ENCODE measurements at places on chromosomes 5 and 9. TPM values are rescaled to one million over a fixed set of nuclear protein-coding genes. Genes with fewer than 3 reads are reported as not detected.
A peak's percentile ranks its signal among the peaks of the same experiment; 100 is the strongest.

GRCh38 chr5:155926766-155927165, 400.2 kb upstream of the SGCD start:
- H3K36me3 ChIP-seq = no peaks in the 10 kb centered on the region
- no peak overlapping the region for H3K27ac ChIP-seq

- H3K27ac ChIP-seq = no peak overlapping the region
- DNase-seq = no peak
- peaks cover 4% of the 10 kb centered on the region for H3K27me3 ChIP-seq
These were observed 137.8 kb downstream of the GADD45G start for GRCh38 chr9:89742660-89743059.

- H3K27me3 ChIP-seq = no peaks in the 10 kb centered on the region
- no peak overlapping the region for H3K4me3 ChIP-seq
- no peak for DNase-seq
- no peak overlapping the region for H3K27ac ChIP-seq
These were observed 89.9 kb upstream of the ADAMTS2 start for GRCh38 chr5:179435181-179435580.

MZB1 gene
- 0.59 TPM for total RNA-seq

DNA sequence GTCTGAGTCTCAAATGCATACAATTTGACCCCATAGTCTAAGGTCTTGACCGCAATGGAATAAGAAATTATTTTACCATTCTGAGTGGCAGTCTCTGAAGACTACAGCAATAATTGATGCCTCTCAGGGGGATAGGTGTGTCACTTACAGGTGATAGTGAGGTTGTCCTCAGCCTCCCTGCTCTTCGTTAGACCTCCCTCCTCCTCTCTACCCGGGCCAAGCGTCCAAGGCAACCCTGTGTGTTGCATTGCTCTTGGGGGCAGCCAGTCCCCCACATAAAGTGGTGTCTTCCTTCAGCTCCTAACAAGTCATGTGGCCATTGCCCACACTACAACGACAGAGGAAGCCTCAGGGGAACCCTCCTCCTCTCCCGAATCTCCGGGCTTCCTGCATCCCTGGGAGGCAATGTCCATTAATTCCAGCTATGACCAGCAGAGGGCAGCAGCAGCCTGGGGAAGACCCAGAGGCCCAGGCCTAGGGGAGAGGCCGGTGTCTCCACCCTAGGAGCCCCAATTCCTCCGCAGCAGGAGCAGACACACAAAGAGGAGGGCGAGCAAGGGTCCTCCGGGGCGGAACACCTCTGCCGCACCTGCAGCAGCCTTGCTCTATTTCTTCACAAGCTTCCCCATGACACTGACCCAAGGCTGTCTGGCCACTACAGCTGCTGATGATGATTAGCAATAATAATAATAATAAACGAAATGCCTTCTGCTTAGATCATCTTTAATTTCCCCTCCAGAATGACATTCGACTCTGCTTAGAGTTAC, 134.8 kb downstream of the KCNIP1 start:
- peaks cover 13% of the 10 kb centered on the region for H3K36me3 ChIP-seq
- peaks cover 30% of the 10 kb centered on the region for H3K4me1 ChIP-seq
- H3K27ac ChIP-seq = no peak overlapping the region

GRCh38 chr9:68919661-68920060, 94.3 kb downstream of the PRKACG start:
- H3K27ac ChIP-seq = no peak overlapping the region
- H3K4me3 ChIP-seq = no peak overlapping the region
- H3K27me3 ChIP-seq = no peaks in the 10 kb centered on the region
- H3K36me3 ChIP-seq = no peaks in the 10 kb centered on the region
- DNase-seq = no peak
- no peaks in the 10 kb centered on the region for H3K4me1 ChIP-seq

DNA sequence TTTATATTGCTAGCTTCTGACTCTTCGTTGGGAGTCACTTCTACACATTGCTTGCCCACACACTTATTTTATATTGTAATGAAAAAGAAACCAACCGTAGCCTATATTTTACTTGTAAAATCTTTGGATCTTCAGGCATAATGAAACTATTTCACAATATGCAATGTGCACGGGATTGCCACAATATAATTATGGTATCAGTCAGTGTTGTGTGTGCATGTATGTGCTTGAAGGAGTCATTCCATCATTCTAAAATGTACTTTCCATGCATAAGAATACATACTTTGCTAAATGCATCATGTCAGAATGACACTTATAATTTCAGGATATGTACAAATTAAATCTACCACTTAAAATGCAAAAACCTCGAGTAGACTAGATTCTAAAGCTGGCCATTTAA, 64.0 kb upstream of the TLE4 start:
- no peak overlapping the region for H3K4me3 ChIP-seq
- no peaks in the 10 kb centered on the region for H3K4me1 ChIP-seq
- no peak for DNase-seq

ENTR1 gene
- 33.7 TPM for total RNA-seq

ISL1 gene
- 1.0 TPM for total RNA-seq

DNA sequence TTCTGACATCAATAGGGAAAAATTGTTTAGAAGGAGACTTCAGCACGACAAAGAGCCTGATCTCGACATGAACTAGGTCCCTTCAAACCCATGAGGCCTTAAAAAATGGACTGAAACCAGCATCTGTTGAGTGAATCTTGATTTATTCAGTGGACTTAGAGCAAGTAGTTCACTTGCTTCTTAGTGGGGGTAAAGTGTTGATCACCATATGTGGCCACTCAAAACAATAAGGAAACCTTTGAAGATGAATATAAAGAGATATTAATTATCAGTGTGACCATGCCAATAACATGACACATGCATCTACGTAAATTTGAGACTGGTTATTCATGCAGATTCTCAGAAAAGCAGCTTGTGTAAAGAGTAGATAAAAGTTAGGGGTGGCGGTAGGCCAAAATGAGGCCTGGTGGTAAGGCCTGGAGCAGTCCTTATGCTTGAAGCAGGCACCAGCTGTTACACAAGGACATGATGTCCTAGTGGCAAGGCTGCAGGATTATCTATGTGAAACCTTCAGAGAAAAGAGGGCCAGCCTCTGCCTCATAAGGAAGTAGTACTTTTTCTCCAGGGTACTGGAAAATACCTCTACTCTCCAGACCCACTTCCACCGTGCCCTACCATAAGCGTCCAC, 61.3 kb downstream of the S1PR3 start:
- no peak for DNase-seq
- H3K4me1 ChIP-seq = no peaks in the 10 kb centered on the region
- no peak overlapping the region for H3K27ac ChIP-seq
- peaks cover 11% of the 10 kb centered on the region for H3K36me3 ChIP-seq
- no peaks in the 10 kb centered on the region for H3K27me3 ChIP-seq

DNA sequence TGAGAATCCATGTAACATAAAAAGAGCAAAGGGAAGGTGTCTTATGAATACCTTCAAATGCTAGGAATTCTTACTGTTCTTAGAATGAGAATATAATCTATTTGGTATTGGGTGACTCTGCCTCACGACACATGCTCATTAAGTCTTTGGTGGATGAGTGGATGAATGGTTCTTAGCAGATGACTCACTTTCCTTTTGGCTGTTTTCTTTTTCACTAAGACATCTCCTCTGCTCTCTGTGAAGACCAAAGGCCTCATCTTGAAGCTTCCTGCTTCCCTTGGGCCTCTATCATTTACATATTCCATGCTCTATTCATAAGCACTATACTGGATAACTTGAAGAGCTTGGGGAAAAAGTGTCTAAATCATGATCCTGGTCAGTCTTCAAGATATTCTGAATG, 468.1 kb downstream of the SPATA31D1 start:
- no peaks in the 10 kb centered on the region for H3K4me1 ChIP-seq
- no peak for DNase-seq
- H3K4me3 ChIP-seq = no peak overlapping the region
- no peak overlapping the region for H3K27ac ChIP-seq
- H3K36me3 ChIP-seq = no peaks in the 10 kb centered on the region
- H3K27me3 ChIP-seq = no peaks in the 10 kb centered on the region

GRCh38 chr5:51185850-51186329, 197.4 kb upstream of the ISL1 start:
- no peak overlapping the region for H3K27ac ChIP-seq
- no peaks in the 10 kb centered on the region for H3K27me3 ChIP-seq
- no peak overlapping the region for H3K4me3 ChIP-seq
- H3K4me1 ChIP-seq = no peaks in the 10 kb centered on the region

GRCh38 chr5:140346348-140347221, at the start of gene HBEGF:
TSS of gene HBEGF (minus strand) at chr5:140346603. CDS start at chr5:140346328, 275 bp downstream.
- peaks cover 5% of the 10 kb centered on the region for H3K27me3 ChIP-seq
- H3K4me1 ChIP-seq = peaks cover 27% of the 10 kb centered on the region
- peak within 1 kb of the TSS; percentile 67 for H3K27ac ChIP-seq

DNA sequence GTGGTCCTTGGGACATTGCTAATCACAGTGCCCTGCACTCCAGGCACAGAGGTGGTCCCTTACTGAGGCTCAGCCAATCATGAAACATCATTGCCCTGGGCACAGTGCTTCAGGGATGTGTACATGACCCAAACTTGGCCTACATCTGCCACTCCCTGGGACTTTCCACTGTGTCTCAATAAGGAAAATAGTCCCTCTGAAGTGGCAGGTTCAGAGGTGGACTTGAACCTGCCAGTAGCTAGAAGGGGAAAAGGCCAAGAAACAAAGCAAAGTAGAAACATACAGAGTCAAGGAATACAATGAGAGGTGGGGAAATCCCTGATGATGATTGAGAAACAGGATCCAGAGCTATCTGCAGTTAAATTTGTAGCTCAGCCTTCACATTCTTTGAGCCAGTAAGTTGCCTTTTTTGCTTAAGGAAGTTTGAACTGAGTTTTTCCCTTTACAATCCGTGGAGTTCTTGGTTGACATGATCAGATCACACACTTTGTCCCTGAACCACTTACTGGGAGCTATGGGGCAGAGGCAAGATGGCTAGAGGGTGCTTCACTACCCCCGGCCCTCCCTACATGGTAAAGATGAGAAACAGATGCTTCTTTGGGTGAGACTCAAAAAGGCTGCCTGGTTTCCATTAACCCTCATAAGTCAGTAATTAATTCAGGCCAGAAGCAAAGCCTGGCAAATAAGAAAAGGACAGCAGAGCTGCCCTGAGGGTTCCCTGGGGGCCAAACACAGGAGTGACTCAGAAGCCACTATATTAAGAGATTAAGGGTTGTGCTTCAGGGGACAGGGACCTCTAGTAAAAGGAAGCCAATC, 57.6 kb downstream of the SH3TC2 start:
- no peaks in the 10 kb centered on the region for H3K36me3 ChIP-seq
- H3K4me3 ChIP-seq = no peak overlapping the region
- no peak overlapping the region for H3K27ac ChIP-seq

- DNase-seq = no peak
- H3K36me3 ChIP-seq = no peaks in the 10 kb centered on the region
- H3K27ac ChIP-seq = no peak overlapping the region
- H3K27me3 ChIP-seq = no peaks in the 10 kb centered on the region
- no peak overlapping the region for H3K4me3 ChIP-seq
- peaks cover 3% of the 10 kb centered on the region for H3K4me1 ChIP-seq
These were observed 106.2 kb downstream of the MAST4 start for GRCh38 chr5:66702426-66702825.

GRCh38 chr5:134051305-134051704, 46.5 kb upstream of the VDAC1 start:
- peaks cover 14% of the 10 kb centered on the region for H3K4me1 ChIP-seq
- H3K27ac ChIP-seq = no peak overlapping the region
- H3K36me3 ChIP-seq = no peaks in the 10 kb centered on the region
- DNase-seq = no peak

SLC36A2 gene
- total RNA-seq = 0.30 TPM

GRCh38 chr9:90141723-90142122, 500.9 kb downstream of the DIRAS2 start:
- H3K4me1 ChIP-seq = peaks cover 3% of the 10 kb centered on the region
- no peak overlapping the region for H3K27ac ChIP-seq
- H3K36me3 ChIP-seq = no peaks in the 10 kb centered on the region

- no peaks in the 10 kb centered on the region for H3K36me3 ChIP-seq
- no peak overlapping the region for H3K27ac ChIP-seq
- H3K4me3 ChIP-seq = no peak overlapping the region
- no peak for DNase-seq
- no peaks in the 10 kb centered on the region for H3K4me1 ChIP-seq
These were observed 1.1 kb downstream of the LRRC70 start for GRCh38 chr5:62579761-62580160.

LHX3 gene
- not detected for total RNA-seq

ADGRD2 gene
- 4.3 TPM for total RNA-seq

ZBTB5 gene
- total RNA-seq = 20.8 TPM

PNPLA7 gene
- total RNA-seq = 0.89 TPM

CMYA5 gene
- 4.9 TPM for total RNA-seq

PCDHGA4 gene
- total RNA-seq = 8.2 TPM

INSL4 gene
- total RNA-seq = not detected

DNA sequence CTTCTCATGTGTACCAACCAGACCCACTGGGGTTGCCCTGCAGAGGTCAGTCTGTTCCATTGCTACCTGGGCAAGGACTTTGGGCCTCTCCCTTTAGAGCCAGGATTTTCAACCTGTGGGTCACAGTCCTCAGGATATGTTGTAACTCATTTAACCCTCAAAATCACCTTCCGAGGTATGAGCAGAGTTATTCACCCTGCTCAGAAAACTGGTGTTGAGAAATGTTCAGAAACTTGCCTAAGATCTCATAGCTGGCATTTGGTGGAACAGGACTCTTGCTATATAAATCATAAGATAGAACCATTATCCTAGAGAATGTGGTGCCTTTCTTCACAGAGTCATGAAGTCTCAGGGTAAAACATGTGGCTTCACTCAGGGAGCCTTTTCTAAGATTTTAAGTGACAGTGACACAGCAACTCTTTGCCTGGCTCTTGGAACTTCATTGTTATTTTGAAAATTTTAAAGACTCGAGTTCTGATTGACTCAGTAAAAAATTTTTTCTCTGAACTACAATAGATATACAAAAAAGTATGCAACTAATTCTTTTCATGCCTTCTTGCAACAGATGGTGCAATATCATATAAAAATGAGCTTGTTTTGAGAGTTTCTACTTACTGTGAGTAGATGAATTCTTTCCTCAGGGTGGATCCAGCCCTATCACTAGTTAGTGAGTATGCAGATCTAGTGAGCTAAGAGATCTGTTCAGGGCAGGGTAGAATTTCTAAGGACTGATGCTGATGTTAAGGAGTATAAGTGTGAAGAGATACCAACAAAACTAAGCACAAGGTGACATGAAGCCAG, 29.5 kb downstream of the CAST start:
- H3K4me1 ChIP-seq = no peaks in the 10 kb centered on the region
- H3K27ac ChIP-seq = no peak overlapping the region
- H3K27me3 ChIP-seq = no peaks in the 10 kb centered on the region
- H3K4me3 ChIP-seq = no peak overlapping the region

FCHO2 gene
- total RNA-seq = 31.0 TPM

All from spinal cord (tissue), 10 donors.